Caudate nucleus (tissue), 63 donors: ENCODE measurements at places on chromosomes 4 and X.

DNA sequence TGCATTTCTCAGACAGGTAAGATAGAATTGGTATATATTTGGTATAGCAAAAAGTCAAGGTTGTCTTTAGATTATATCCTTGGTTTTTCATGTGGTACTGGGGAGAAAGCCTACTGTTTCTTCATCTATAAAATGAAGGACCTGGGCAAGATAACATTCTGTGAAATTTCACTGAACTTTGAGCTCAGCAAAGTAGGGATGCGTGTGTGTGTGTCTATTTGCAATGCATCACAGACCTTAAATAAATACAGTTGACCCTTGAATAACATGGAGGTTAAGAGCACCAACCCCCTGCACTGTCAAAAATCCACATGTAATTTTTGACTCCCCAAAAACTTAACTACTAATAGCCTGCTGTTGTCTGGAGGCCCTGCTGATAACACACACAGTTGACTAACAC lies 25.2 kb downstream of the TET2 start:
- DNase-seq = no peak

- DNase-seq = no peak
Measured at GRCh38 chrX:108270739-108271396, 167.4 kb downstream of the COL4A6 start.

GRCh38 chrX:87961471-87961870 lies 443.9 kb downstream of the KLHL4 start:
- no peak for DNase-seq

GRCh38 chr4:38131371-38132091 lies 171.3 kb downstream of the PTTG2 start:
- DNase-seq = no peak

- no peak for DNase-seq
Measured at GRCh38 chr4:40204507-40205258, 7.9 kb downstream of the RHOH start.

GRCh38 chrX:41561045-41561444 lies 113.9 kb downstream of the NYX start:
- DNase-seq = no peak
